ENCODE measurements at places on chromosomes 6 and 20. TPM values are rescaled to one million over a fixed set of nuclear protein-coding genes. Genes with fewer than 3 reads are reported as not detected.

Gene PHACTR1
- total RNA-seq = not detected

Gene TBXT
- not detected for total RNA-seq

Gene OR2B2
- total RNA-seq = not detected

Gene KCNK16
- total RNA-seq = not detected

Gene KCNQ5
- 5.2 TPM for total RNA-seq

GRCh38 chr6:45982280-45983036, 33.2 kb downstream of the CLIC5 start:
- DNase-seq = no peak

DNA sequence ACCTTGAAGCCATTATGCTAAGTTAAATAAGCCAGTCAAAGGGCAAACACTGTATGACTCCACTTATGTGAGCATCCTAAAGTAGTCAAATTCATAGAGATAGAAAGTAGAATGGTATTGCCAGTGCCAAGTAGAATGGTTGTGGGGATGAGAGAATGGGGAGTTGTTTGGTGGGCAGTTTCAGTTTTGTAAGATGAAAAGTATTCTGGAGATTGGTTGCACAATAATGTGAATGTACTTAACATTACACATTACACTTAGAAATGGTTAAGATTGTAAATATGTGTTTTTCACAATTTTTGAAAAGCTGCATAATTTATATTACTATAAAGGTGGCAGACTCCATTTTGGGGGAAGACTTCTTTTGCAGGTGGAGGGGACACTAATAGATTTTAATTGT, 51.3 kb upstream of the CARMIL1 start:
- DNase-seq = no peak
